ENCODE measurements at places on chromosomes 12 and 14.

DNA sequence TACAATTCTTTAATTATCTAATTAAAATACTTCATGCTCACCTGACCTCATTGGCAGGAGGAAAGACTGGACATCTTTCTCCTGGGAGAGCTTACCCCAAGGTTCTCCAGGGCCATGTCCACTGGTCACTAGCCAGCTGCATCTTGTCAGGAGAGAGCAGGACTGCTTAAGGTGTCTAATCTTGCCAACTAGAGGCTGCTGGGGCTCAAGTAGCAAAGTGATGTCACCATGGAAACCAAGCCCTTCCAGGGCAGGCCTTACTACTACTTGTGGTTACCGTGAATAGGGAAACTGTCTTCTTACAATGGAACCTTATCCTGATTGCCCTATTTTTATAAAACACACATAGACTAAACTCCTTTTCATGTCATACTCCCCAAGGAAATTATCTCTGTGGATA lies 376.4 kb downstream of the SNAPC1 start:
- no peak for DNase-seq

DNA sequence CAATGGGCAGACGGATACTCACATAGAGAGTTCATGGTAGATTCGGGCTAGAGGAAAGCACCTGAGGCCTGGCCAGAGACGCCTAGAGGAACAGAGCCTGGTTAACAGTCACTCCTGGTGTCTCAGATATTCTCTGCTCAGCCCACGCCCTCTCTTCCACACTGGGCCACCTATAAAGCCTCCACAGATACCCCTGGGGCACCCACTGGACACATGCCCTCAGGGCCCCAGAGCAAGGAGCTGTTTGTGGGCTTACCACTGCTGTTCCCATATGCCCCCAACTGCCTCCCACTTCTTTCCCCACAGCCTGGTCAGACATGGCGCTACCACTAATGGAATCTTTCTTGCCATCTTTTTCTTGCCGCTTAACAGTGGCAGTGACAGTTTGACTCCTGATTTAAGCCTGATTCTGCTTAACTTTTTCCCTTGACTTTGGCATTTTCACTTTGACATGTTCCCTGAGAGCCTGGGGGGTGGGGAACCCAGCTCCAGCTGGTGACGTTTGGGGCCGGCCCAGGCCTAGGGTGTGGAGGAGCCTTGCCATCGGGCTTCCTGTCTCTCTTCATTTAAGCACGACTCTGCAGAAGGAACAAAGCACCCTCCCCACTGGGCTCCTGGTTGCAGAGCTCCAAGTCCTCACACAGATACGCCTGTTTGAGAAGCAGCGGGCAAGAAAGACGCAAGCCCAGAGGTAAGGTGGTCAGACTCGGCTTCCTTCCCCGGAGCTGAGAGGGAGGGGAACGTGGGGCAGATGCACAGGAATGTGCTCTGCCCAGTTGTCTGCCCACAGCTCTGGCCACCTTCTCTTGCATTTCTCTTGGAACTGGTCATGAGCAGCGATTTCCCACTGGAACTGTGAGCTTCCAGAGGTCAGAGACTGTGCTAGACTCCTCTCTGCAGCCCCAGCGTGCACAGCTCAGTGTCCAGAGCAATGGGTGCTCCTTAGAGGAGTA lies at the start of gene CD4:
Gene CD4, plus strand, starts transcription at position 557 of the 953 bp plus-strand sequence. CDS start 10,611 bp downstream, outside the sequence.
- DNase-seq, result no peak

DNA sequence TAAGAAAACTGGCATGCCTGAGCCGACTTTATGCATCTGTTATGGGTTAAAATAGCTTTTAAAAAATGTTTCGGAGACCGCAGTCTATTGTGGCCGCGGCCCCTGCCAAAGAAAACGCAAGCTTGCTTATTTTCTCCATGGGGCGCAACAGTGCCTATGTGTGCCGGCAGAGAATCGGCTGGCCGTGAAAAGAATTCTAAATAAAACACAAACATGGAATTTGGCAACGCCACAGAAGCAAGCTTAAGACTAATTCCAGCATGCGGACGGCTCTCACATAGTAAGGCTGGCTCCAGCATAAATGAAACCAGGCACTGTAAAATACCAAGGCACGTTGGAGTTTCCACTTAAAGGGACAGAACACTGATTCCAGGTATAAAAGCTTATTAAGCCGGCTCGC lies 56.7 kb downstream of the BCL11B start:
- peak; percentile 99 for DNase-seq

DNA sequence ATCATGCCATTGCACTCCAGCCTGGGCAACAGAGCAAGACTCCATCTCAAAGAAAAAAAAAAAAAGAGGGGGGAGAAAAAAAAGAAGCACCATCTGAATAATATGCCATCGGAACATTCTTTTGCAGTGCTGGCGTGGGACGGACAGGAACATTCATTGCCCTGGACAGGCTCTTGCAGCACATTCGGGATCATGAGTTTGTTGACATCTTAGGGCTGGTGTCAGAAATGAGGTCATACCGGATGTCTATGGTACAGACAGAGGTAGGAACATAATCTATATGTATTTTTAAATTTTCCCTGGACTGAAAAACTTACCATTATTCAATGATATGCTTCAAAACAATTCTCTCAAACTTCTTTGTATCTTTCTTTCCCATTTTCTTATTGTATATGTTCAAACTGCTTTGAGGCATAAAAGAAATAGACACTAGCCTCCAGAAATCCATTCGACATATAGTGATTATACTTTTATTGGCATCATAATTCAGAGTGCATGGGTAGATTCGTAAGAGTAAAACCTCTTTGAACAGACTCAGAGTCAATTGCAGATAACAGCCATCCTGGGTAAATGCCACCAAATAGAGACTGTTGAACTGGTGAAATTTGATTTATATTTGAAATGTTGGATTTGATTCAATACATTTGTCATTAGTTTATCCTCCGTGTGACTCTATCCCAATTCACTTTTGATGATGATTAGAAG lies 199.7 kb downstream of the EPS8 start:
- no peak for DNase-seq

DNA sequence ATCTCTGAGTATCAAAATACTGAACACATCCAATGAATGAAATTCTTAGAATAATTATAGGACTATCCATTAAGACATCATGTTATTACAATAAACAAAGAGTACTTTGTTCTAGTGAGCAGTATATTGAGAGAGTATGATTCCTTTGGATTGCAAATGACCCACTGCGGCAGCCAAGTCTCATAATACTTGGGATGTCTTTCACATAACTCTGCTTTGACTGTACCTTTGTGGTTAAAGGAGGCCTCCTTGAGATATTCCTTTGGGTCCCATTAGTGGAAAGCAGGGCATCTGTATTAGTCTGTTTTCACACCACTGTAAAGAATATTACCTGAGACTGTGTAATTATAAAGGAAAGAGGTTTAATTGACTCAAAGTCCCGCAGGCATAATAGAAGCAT lies 593.8 kb downstream of the TRHDE start:
- DNase-seq, result no peak

DNA sequence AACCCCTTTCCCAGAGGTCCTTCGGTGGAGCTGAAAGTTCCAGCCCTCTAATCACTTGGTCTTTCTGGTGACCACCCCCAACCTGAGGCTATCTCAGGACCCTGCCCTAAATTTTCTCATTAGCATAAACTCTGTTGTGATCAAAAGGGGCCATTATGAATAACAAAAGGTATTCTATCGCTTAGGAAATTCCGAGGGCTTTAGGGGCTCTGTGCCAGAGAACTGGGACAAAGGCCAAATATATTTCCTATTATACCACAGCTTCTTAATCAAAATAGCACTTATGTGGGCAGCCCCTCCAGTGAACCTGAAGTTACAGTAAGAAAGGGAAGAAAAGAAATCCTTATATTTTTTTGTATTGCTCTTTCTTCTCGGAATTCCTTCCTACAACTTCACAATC lies 125.3 kb upstream of the NPAS3 start:
- no peak for DNase-seq

- no peak for DNase-seq
These were observed 108.4 kb downstream of the C12orf42 start for GRCh38 chr12:103387385-103387784.

GRCh38 chr14:51774209-51774608 lies 86.2 kb upstream of the GNG2 start:
- no peak for DNase-seq

GRCh38 chr12:110556705-110557104 lies 26.4 kb downstream of the PPTC7 start:
- no peak for DNase-seq

- no peak for DNase-seq
These were observed 29.6 kb downstream of the HSD17B6 start for GRCh38 chr12:56792678-56793077.

DNA sequence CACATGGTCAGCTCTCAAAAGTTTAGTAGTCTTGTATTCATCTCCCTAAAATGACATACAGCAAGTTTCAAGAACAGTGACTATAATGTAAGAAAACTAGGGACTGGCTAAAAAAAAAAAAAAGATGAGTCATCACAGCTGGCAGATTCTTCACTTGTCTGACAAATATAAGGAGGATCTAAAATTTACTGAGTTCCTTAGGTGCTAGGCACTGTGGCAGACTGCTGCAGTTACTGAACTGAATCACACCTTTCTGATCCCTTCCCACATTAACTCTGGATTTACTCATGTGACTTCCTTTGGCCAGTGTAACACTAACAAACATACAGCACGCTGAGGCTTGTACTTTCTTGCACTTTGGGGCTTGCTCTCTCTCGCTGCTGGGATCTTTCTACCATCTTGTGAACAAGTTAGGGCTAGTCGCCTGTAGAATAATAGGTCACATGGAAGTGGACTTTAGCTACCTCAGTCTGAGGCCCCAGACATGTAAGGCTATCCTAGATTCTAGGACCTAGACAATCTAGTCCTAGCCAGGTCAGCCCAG lies 32.1 kb downstream of the BAZ1A start:
- DNase-seq, result peak; percentile 72

- no peak for DNase-seq
These were observed 3.5 kb downstream of the ARL6IP4 start for GRCh38 chr12:122983789-122984515.

- DNase-seq, result no peak
These were observed 83.2 kb downstream of the PPP2R5C start for GRCh38 chr14:101844751-101845150.

- DNase-seq, result no peak
These were observed 26.9 kb downstream of the GOLGA3 start for GRCh38 chr12:132801741-132802140.

DNA sequence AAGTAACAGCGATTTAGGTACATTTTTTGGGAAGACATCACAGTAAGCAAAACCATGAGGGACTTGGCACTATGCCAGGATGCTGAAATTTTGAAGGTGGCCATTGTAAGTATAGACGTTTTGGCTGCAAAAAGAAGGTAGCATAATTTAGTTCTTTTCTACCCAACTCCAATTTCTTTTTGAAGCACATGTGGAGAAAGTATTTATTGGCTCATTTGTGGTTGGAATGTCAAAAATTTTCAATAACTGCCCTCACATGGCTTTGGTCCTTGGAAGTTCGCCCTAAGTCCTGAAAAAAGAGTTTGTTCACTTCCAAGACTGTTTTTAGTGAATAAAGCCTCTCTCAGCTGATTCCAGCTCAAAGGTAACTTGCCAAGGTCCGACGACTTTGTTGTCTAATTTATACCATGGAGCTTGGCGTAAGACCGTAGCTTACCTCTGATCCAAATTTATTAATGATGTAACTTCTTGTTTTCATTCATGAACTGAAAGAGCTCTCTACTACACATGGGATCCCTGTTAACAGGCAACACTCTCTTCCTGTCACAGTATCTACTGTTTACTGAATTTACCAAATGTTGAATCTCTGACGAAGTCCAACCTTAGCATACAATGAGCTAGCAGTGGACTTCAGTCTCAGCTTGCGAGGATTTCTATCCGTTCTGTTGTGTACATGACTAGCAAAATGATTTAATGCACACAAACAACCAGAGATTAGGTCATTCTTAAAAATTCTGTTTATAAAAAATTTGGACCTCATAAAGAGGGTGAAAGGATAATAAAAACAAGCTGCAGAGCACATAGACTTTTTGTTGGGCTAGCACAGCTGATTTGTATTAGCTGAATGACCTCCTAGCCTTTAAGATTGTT lies 49.0 kb downstream of the MSRB3 start:
- peak; percentile 76 for DNase-seq

- no peak for DNase-seq
These were observed 38.6 kb downstream of the DGLUCY start for GRCh38 chr14:91152499-91152898.

DNA sequence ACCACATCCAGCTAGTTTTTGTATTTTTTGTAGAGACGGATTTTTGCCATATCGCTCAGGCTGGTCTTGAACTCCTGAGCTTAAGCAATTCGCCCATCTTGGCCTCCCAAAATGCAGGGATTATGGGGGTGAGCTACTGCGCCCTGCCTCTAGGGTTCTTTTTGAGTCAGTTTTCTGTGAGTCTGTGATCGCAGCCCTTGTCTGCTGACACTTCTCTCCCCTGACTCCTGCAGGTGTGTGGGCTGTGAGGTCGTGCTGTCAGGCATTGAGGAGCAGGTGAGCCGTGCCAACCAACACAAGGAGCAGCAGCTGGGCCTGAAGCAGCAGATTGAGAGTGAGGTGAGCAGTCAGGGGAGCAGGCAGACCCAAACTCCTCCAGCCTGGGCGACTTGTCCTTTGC lies 6.3 kb downstream of the COPS7A start:
- DNase-seq, result no peak

DNA sequence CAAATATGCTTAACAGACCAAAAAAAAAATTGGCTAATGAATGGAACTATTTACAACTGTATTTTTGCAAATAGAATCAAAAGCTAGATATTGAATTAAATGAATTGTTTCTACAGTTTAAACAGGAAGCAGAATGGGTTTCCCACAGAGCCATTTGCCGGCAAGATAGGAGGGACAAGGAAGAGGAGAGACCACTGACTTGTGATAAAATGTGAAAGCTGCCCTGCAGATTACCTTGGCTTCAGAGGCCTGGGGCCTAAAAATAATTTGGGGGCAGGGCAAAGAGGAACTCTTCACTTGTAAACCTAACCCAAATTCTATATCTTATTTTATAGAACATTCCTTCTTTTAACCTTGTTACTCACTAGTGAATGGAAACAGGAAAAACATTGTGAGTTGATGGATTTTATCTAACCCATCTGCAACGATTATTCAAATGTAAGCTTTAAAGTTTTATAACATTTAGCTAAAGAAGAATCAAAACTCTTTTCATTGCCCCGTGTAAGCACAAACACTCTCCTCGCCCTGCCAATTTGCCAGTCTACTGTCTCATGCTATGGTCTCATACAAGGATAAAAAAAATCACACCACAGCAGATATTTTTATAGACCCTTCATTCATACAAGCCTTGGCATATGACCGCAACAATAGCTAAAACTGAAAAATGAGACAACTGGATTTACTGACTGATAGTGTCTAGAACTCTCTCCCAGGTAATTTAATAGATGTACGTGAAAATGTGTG lies 49.5 kb upstream of the MDM1 start:
- DNase-seq, result no peak

DNA sequence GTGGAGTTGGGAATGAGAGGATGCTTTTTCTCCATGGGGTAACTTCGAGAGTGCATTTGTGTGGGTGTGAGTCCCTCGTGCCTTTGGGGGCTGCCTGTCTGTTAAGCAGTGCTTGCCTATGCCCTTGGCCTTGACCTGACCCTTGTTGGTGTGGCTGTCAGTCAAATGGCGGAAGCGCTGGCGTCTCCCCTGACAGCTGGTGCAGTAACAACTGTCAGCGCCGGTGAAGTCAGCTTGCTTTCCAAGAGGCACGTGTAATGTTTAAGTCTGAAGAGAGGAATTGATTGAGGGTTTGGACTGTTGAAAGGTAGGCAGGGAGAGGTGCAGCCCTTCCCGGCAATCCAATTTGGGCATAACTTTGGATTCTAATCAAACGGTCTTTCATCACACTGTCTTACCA lies 211.3 kb downstream of the AACS start:
- DNase-seq, result no peak

- DNase-seq, result no peak
These were observed 3.1 kb upstream of the LMNTD1 start for GRCh38 chr12:25556153-25556552.

- DNase-seq, result no peak
These were observed 85.6 kb downstream of the FOXN3 start for GRCh38 chr14:89331398-89331797.

All from fibroblast of skin of scalp (primary cell).